ENCODE measurements at places on chromosomes 2 and 18.

DNA sequence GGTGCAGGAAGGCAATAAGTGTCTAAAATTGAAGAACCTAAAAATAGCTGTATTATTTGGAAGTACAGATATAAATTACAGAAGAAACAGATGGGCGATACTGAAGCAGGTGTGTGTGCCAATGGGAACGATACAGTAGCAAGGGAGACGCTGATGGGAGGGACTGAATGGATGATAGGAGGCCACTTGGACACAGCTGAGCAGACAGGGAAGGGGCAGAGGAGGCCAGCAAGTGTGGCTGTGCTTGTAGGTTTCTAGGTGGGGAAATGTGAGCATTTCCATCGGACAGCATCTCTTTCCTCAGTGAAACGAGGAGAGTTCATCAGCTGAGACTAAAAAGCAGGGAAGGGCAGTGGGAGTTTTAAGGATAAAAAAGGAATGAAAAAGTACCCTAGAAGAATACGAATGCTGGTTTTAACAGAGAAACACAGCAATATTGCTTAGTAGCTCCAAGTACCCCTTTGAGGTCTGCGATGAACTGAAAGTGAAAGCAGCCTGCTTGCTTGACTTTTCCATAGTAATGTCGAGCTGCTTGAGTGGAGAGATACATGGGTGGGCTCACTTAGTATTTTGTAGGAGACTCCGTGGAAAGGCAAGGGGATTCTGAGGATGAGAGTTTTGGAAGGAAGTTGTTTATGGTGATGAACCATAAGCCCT is 91.7 kb upstream of the EPC2 start:
- no peak for DNase-seq

DNA sequence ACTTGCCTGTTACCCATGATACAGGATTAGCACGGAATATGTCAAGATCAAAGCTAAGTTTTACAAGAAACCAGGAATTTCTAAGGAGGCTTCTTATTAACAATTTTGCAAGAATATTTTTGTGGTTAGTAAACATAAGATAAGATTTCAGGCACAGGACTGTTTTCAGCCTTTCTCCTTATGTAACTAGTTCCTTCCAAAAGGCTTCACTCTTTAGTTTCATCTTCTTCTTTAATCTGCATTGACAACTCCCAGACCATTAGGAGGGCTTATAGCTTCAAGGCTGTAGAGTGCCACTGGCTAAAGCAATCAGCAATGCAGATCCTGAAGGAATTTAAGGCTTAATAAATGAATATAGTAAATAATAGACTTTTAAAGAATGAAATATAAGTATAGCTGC is 29.3 kb downstream of the SLC14A1 start:
- no peak for DNase-seq

- no peak for DNase-seq
Observed at GRCh38 chr2:181553244-181553643, 96.1 kb downstream of the ITGA4 start.

DNA sequence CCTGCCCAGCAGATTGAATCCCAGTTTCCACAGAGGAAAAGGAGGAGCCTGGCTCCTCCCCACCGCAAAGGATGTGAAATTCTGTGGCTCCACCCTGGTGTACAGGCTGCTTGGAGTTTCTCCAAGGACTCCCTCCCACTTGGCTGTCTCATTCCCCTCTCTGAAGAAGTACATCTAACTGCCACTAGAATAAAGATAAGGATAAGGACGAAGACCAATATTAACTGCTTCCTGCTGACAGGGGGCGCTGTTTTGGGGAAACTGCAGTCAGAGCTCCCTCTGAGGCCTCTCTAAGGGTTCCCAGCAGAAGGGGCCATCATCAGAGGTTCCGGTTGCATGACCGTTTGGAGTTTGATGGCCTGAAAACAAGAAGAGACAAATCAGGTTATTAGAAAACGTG is 790.9 kb downstream of the CPS1 start:
- DNase-seq, result no peak

DNA sequence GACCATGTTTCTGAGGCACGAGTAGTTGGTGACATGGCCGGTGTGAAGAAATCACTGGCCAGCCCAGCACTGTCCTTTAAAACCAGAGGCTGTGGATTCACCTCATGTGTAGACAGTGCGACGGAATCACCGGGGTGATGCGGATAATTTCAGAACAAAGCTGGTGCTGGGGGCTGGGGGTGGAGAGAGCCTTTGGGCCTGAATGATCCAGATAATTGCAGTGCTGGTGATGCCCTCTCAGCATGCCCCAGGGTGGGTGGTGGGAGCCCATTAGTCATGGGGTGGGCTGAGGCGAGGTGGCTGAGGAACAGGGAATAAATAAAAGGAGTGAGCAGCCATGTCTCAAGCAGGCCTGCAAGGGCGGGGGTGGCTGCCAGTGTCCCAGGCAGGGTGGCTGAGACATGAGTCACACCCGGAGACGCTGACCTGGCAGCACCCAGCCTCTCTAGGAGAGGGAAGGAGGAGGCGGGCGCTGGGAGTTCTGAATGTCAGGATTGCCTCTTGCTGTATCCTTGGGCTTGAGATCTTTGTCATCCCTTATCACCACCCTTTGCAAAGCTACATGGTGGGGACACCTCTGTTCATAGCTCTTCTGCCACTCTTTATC is 151.1 kb upstream of the MSH6 start:
- no peak for DNase-seq

GRCh38 chr18:34494359-34494696 is 215.8 kb upstream of the DTNA start:
- no peak for DNase-seq

GRCh38 chr2:3756306-3756705 is 52.9 kb downstream of the DCDC2C start:
- DNase-seq, result peak; percentile 18

GRCh38 chr2:95667480-95667879 is 75.7 kb downstream of the TRIM43 start:
- DNase-seq, result no peak

DNA sequence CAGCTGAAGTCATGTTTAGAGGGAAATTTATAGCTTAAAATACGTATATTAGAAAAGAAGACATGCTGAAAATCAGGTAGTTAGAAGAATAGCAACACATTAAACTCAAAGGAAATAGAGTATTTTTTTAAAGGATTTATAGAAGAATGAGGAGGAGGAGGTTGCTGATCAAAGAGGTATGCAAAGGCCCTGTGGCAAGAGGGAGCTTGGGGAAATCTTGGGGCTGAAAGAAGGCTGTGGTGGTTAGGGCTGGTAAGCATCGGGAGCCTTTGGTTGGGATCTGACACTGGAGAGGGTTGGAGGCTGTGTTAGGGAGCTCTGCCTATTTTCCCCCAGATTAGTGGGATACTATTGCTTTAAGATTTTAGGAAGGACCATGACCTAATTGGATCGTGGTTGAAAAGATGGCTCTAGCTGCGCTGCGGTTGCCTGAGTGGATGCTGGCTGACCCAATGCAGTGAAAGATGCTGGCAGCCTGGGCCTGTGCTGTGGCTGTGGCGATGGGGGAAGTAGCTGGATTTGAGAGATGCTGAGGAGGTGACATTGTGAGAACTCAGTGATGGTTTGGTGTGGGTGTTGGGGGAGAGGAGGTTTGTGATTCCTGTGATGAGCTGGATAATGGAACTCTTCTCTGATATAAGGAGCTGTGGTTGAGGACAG is 11.7 kb downstream of the DGKD start:
- no peak for DNase-seq

DNA sequence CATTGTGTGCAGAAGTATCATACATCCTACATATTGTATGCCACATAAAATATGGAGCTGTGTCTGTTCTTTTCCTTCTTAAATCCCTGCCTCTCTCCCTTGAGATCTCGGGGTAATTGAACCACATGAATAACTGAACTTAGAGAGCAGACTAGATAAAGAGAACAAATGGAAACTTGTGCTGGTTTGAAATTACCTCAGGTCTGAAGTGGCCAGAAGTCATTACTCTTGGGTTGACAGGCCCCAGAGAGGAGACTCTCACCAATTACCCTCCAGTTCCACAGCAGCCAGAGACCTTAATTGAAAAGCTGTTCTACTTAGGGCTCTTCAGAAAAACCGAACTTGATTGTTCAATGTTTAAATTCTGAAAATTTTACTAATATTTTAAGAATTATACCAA is 5.0 kb upstream of the ADAM17 start:
- DNase-seq, result no peak

- DNase-seq, result no peak
Observed at GRCh38 chr2:88755836-88756235, 64.4 kb downstream of the RPIA start.

DNA sequence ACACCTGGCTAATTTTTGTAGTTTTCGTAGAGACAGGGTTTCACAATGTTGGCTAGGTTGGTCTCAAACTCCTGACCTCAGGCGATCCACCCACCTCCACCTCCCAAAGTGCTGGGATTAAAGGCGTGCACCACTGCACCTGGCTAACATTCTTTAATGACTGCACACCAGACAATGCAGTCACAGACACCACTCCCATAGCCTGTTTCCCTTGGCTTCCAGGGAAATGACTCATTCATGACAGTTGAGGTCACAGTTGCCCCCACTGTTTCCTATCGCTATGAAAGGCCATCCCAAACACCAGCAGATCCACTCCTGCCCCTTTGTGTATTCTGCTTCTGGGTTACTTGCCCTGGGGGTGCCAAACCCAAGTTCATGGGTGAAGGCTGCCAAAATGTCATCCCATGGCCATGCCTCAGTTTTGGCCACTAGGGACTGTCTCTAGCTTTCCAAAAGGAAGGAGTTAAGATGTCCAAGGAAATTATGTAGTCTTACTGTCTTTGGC is 8.7 kb downstream of the CHMP1B start:
- no peak for DNase-seq

DNA sequence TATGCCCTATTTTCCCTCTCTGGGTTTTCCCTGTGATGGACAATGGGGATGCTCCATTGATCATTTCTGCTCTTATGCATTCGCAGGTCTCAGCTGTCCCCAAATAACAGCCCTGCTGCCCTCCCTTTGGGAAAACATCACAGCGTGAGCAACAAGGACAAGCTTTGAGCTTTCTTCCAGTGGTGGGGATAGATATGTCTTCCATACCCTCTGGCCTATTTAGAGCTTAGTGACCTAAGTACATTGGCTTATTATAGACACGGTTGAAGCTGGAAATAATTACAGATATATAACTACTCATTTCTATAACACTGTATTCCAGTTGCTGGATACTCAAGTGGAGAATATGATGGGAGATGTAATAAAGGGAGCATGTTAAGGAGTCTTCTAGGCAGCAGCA is 304.3 kb upstream of the MGAT5 start:
- DNase-seq, result peak; percentile 22

DNA sequence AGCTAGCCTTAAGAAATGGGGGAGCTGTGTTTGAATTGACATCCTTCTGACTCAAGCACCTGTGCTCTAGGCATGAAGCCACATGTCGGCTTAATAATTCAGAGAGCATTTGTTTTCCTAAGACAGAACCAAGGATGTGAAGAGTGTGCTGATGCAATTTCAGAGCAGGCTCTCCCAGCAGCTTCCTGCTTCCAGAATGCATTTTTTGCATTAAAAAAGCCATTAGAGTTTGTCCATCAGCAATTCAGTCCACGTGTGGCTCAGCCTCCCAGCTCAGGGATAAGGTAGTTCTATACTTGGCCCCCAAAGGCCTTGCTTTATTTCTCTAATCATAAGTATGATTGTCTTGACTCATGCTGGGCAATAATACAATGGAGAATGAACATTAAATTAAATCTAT is 37.7 kb downstream of the DOCK10 start:
- DNase-seq, result no peak

DNA sequence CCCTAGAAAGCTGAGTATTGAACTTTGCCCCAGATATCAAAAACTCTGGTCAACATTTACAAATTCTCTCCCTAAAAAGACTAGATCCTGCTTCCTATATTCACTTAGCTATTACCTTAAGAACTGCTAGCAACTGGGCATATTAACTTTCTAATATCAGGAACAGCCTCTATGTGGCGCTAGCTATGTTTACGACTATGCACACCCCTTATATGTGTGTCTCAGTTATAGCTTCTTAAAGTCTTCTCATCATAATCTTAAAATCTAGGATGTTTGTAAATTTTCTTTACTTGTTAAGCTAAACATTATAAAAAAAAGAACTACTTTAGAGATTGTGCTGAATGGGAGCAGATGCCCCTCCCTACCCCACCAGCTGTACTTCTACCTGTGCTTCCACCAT is 1.7 kb upstream of the STAMBP start:
- no peak for DNase-seq

- DNase-seq, result no peak
Observed at GRCh38 chr18:48671561-48671945, 132.7 kb downstream of the CTIF start.

GRCh38 chr2:9135822-9136558 is 70.6 kb upstream of the ASAP2 start:
- DNase-seq, result no peak

DNA sequence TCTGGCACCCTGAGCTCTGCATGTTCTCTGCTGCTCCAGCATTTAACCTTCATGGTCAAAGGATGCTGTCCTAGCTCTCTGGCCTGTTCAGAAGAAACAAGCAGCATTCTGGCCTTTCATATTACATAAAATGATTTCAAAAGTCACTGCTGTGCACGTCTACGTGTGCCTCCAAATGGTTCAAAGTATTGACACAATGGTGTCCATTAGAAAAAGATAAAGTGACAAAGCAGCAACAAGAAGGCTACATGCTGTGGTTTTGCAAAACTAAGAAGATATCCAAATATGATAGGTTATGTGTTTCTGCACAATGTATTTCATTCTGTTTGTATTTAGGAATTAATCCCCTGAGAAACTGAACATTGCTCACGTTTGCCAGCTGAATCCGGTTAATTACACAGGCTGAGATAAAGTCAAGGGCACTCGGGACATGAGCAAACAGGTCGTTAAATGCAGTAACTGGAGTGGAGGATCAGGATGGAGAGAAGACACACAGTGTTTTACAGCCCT is 258.5 kb downstream of the DOK6 start:
- DNase-seq, result peak; percentile 41

DNA sequence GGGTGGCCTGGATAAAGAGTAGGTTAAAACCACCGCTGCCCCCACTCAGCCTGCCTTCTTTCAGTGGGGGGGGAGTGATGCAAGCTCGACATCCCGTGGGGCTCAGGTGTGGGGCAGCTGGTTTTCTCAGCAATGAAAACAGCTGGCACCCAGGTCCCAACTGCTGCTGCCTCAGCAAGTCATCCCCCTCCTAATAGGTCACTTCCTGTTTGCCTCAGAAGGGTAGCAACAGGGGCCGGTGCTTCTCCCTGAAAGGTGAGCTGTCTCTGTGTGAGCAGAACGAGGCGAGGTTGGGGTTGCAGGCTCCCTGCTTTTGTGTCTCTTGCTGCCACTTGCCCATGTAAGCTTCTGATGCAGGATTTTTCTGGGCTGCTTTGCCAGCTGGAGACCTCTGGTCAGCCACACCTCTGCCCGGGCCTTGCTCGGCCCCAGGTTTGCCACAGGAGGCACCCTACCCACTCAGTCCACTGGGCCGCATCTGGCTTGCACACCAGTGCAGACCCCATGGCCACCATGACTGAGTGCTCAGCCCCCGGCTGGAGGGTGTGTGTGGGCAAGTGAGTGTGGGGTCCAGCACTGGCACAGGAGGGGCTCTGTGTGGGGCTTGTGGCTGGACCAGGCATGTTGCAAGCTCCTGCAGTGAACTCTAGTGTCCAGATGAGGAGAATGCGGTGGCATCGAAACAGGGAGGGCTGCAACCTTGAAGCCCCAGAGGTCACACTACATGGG is 11.5 kb upstream of the ASB1 start:
- no peak for DNase-seq

GRCh38 chr2:210667711-210668110 is 111.3 kb downstream of the CPS1 start:
- no peak for DNase-seq

- DNase-seq, result no peak
Observed at GRCh38 chr2:154495455-154495868, 203.0 kb upstream of the KCNJ3 start.

GRCh38 chr2:44104855-44105271 is 63.8 kb upstream of the PPM1B start:
- DNase-seq, result no peak

GRCh38 chr18:8911408-8912340 is 190.8 kb upstream of the NDUFV2 start:
- DNase-seq, result peak; percentile 23

Measured in eye (tissue), 1 donor.